ENCODE measurements at places on chromosomes 13 and 19.

DNA sequence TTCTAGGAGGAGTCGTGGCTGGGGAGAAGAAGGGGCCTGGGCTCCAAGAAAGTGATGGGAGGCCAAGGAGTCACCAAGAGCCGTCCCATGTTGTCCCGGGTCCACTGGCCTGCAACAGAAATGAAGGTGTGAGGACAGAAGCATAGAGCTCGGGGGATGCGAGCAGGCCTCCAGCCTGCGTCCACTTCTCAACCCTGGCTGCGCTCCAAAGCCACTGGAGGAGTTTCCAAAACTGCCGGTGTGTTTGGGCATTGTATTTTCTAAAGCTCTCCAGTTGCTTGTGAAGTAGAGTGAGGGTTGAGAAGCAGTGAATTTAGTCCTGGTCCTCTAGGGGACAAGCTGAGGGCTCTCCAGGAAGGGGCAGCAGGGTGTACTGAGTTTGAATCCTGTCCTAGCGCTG, 13.0 kb downstream of the FFAR2 start:
- no peak for DNase-seq

DNA sequence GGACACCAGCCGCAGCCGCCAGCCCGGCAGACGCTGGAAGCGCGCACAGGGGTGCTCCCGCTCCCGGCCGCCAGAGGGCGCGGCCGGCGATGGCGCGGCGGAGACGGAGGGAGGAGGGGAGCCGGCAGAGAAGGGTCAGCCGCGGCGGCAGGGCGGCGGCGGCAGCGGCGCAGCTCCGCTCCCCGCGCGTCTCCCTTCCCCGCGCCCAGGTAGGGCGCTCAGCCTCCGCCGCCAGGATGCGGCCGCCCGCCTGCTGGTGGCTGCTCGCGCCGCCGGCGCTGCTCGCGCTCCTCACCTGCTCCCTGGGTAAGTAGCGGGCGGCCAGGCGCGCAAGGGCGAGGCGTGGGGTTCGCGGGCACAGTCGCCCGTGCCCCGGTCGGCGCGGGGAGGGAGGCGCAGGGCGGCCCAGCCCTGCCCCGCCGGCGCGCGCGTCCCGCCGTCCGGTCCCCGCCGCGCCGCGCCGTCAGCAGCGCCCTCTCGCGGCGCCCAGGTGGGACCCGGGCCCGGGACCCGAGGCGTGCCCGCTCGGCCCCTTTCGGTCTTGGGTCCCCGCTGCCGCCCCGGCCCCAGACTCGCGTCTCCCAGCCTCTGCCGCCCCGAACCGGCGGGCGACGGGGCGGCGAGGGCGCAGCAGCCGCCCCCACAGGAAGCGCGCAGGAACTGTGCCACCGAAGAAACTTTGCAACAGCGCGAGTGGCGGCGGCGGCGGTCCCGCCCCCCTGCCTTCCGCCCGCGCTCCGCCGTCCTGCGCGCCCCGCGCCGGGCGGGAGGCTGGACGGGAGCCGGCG, at the start of gene B3GLCT:
Gene B3GLCT (plus strand): TSS at position 127 of the 788 bp plus-strand sequence. CDS start 110 bp downstream, at position 237.
- DNase-seq, result peak; percentile 91

DNA sequence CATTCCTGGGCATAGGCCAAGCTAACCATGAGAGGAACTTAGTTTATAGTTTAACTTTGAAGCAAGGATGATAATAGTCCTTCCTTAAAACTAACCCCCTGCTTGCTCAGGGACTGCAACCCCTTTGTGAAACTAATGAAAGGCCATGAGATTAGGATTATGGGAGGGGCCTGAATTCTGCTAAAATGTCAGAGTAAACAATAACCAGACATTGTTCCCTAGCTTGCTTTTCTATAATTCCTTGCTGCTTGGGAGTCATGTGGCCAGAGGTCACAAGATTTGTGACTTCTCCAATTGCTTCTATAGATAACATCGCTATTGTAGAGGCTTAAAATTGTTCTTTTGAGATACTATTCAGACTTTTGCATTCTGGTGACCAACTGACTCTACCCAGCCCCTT, 634.0 kb downstream of the TBC1D4 start:
- DNase-seq, result no peak

DNA sequence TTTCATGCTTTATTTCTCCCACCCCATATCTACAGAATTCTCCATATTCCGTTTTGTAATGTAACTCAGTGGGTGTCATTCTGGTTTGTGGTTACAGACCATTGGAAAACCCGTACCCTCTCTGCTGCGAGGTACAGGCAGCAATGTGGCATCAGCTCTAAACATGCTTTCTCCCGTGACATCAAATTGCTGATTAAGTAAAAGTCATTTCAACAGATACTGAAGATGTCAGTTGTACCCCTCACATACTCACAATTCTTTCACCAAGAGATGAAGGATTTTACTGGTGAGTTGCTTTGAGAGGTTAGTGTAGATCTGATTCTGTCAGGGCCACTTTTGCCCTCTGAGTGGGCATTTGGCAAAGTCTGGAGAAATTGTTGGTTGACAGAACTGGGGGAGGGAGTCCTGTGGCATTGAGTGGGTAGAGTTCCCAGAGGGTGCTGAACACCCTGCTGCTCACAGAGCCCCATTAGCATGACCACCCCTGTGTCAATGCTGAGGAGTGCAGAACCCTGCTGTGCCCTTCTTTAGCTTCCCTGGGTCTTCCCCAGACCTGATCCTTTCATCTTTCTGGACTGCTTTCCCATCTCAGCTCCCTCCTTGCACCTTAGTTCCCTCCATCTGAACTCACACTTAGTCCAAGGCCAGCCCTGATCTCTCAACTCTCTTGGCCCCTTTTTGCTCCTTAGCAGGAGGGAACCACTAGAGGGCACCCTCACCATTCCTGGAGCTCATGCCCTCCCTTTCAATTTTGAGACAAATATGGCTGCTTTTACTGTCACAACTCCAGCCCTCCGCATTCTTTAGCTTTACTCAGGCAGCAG, 39.9 kb upstream of the CEACAM8 start:
- peak; percentile 55 for DNase-seq

DNA sequence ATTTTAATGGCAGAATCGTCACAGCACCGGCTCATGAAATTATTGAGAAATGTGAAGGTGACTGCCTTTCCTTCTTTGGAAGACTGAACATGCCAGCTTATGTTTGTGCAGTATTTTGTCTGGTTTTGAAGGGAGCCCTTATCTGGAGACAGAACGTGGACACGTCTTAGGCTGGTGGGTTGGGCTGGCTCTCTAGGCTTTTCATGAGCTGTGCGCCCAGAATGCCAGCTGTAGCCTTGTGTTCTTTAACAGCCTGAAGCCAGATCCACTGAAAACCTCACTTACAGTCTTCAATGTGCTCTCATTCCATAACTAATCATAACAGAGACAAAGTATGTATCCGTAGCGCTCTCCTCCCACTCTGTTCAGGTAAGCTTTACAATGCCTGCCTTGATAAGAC, 184.4 kb upstream of the HTR2A start:
- no peak for DNase-seq

- no peak for DNase-seq
Observed at GRCh38 chr13:82356667-82357410, 1525.4 kb downstream of the SLITRK1 start.

GRCh38 chr13:33057019-33057780, 41.0 kb downstream of the KL start:
- peak; percentile 46 for DNase-seq

DNA sequence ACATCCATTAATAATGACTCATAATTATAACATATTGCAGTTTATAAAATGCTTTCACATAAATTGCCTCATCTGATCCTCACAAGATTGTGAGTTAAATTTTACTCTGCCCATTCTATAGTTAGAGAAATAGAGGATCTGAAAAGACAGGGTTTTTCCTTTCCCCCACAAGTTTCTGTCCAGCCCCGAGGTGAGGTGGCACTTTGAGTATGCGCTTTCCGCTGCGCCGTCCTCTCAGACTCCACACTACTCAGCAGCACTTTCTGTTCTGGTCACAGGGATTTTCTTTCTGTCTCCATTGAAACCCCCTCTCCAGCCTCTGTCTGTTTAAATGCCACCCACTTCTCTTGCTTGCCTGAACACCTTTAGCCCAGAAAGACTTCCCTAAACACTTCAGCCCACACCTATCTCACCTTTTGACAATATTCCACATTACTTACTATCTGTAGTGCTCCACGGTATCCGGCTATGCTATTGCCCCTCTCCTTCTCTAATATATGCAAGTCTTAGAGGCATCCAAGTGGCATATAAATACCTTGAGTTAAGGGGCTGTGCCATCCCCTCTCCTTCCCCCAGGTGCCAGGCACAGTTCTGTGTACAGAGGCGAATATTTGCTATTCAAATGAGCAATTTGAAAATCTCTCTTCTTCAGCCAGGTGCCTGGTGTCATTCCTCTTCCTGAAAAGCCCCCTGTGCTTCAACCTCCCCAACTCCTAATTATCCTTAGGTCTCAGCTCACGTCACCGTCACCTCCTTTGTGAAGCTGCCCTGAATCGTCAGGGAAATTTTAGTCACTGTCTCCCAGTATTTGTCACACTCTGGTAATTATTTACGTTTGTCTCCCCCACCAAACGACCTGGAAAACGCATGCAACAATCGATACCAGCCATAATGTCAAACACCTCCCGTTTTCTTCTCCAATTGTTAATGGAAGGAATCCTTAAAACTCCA, 268.7 kb downstream of the NHLRC3 start:
- DNase-seq, result no peak

DNA sequence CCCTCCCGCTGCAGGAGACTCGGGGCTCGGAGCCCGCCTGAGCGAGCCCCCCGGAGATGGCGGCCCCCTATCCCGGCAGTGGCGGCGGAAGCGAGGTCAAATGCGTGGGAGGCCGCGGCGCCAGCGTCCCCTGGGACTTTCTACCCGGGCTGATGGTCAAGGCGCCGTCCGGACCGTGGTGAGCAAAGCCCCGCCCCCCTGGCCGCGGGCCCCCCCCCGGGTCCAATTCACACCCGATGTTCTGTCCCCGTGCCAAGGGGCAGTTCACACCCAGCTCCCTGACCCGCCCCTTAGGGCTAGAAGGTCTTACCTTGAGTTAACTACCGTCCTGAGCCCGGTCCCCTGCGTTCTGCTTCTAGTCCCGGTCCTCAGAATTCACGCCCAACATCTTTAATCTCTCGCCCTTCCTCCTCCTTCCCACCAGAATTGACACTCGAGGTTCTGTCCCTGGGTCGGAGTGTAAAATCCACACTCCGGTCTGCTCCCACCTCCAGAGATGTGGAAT, 1.4 kb downstream of the NPAS1 start:
- no peak for DNase-seq

- no peak for DNase-seq
Observed at GRCh38 chr13:67330149-67330548, 100.0 kb upstream of the PCDH9 start.

DNA sequence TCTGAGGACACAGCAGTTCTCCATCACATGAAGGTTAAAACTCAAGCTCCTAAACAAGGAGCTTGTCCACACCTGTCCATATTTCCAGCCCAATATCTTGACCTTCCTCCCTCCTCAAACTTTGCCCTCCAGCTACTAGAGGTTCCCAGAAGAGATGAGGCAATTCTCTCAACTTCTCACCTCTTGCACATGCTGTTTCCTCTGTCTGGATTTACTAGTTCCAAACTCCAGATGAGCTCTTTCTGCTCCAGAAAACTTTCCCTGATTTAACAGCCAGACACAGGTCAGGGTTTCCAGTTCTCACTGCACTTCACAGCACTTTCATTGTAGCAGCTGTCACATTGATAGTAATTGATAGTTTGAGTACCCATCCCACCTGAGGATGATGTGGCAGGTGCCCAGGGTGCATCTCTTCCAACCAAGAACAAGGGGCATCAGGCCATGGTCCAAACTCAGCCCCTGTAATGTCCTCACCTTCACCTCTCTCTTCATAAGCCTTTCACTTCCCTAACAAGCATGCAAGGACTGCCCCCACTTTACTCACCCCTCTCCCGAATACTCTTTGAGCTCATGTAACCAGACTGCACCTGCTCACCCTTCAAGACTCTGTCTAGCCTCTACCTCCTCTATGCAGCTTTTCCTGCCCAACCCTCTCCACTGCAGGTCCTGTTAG, 3.0 kb upstream of the WDFY2 start:
- DNase-seq, result no peak

GRCh38 chr13:51222037-51222685, at the start of gene FAM124A:
Gene FAM124A (plus strand): TSS chr13:51222398. CDS start chr13:51222502, 104 bp downstream.
- no peak for DNase-seq

DNA sequence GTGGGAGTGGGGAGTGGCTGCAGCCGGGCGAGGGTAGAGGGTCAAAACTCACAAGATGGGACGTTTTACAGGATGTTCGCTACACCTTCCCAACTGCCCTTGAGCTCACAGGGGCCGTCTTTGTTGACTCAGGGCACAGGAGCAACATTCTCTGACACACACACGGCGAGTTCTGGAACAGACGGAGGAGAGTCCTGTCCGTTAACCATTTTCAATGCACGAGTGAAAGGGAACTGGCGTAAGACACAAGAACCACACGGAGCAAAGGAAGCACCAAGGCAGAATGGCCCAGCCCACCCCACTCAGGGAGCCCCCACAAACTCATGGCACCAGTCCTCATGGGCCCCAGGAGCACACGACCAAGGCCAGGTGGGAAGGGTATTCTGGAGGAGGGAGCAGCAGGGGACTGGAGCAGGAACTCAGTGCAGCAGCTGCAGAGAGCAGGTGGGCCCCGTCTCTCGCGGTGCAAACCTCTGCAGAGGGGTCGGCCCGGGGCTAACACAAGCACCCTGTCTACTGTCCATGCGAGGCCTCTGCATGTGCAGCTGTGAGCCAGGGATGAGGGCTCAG, 37.9 kb upstream of the ISYNA1 start:
- DNase-seq, result no peak

DNA sequence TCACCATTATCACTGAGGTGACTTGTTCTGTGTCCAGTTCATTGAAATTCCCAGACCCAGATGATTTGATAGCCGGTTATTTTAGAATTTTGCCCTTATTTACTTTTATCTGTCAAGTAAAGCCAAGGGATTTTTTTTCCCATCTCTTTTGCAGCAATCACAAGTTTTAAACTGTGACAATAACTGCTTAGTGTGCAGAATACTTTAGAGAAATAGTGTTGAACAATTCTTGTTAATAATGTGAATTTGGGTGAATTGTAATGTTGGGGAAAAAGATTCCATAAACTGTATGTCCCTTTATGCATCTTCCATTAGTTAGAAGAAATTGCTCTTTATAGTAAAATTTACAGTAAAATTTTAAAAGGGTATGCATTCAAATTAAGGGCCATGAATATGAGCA, 79.5 kb downstream of the SLITRK6 start:
- DNase-seq, result no peak

DNA sequence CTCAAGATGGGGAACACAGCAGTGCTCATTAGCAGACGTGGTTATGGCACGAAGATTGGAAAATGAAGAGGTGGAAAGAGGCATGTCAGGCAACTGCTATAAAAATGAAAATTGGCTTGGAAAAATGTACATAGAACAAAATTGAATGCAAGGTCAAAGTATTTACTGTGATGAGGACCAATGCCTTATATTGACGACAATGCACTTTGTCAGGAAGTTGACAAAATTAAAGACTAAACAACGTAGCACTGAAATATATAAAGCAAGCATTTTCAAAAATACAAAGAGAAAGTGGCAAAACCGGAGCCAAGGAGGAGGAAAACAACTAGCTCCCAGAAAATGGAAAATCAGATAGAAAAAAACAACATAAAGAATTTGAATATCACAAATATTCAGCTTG, 113.7 kb upstream of the SGCG start:
- no peak for DNase-seq

- no peak for DNase-seq
Observed at GRCh38 chr13:112466132-112467058, 90.2 kb downstream of the SPACA7 start.

GRCh38 chr13:66301006-66301405, 929.1 kb downstream of the PCDH9 start:
- DNase-seq, result no peak

GRCh38 chr19:17795495-17795856, 538 bp downstream of the B3GNT3 start:
- no peak for DNase-seq

Data from ELF-1 (cell line).